Ovary (tissue), 10 donors: ENCODE measurements at places on chromosomes 6 and 20. TPM values are rescaled to one million over a fixed set of nuclear protein-coding genes. Genes with fewer than 3 reads are reported as not detected.

DNA sequence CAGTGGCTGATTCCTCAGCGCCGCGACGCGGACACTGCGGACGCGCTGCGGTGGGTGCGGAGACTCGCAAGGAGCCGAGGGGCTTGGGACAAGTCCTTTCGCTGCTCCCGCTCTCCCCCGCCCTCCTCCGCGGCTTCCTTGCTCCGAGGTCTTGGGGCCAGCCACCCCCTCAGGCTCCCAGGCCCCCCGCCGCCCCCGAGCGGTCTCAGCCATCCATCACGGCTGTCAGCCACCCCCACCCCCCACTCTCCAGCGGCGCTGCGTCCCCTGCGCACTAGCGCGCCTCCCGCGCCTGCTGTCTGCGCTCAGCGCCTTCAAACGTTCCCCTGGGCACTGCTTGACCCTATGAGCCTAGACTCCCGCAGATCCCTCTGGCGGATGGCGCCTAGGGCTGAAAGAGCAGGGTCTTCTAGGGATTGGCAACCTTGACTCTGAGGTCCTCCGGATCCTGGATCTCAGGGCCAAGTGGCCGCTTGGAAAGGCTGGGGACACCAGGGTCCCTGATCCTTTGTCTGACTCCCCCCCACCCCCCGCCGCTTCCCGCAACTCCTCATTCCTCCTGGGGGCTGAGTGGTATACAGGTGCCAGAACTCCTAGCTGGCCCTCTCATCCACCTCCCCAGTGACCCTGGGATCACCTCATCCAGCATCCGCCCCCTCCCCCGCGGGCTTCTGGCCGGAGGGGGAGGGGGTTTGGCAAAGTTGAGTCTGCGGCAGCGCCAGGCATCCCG is 1.4 kb downstream of the SLC12A5 start:
- DNase-seq = no peak

- no peak for DNase-seq
Observed at GRCh38 chr6:132192631-132193030, 208.6 kb downstream of the MOXD1 start.

Gene C4A
- 324 TPM for polyA plus RNA-seq

Gene ELOVL2
- polyA plus RNA-seq = 1.0 TPM
